SJCRH30 (cell line): ENCODE measurements at places on chromosomes 6 and 20. TPM values are rescaled to one million over a fixed set of nuclear protein-coding genes. Genes with fewer than 3 reads are reported as not detected.

MYLK4 gene
- 2.3 and 3.0 TPM in 2 replicates for total RNA-seq

FAM162B gene
- not detected in 2 replicates for total RNA-seq

RNF8 gene
- total RNA-seq, result 35.8 and 36.1 TPM in 2 replicates

RGL2 gene
- 14.3 and 20.9 TPM in 2 replicates for total RNA-seq

PTK6 gene
- 1.4 TPM in 2 replicates for total RNA-seq

CDK5RAP1 gene
- 36.8 and 39.8 TPM in 2 replicates for total RNA-seq

DOK5 gene
- total RNA-seq, result not detected in 2 replicates

BRD2 gene
- 178 and 199 TPM in 2 replicates for total RNA-seq

HCK gene
- total RNA-seq, result not detected in 2 replicates
